IMR-90 (cell line): ENCODE measurements at places on chromosomes 1 and 21.

- DNase-seq = peak; percentile 81
These were observed 10.7 kb upstream of the SDC3 start for GRCh38 chr1:30919025-30919881.

- DNase-seq = no peak
These were observed 8.2 kb upstream of the FHAD1 start for GRCh38 chr1:15238789-15239188.

- DNase-seq = no peak
These were observed 132.3 kb downstream of the ZZZ3 start for GRCh38 chr1:77550135-77550534.

DNA sequence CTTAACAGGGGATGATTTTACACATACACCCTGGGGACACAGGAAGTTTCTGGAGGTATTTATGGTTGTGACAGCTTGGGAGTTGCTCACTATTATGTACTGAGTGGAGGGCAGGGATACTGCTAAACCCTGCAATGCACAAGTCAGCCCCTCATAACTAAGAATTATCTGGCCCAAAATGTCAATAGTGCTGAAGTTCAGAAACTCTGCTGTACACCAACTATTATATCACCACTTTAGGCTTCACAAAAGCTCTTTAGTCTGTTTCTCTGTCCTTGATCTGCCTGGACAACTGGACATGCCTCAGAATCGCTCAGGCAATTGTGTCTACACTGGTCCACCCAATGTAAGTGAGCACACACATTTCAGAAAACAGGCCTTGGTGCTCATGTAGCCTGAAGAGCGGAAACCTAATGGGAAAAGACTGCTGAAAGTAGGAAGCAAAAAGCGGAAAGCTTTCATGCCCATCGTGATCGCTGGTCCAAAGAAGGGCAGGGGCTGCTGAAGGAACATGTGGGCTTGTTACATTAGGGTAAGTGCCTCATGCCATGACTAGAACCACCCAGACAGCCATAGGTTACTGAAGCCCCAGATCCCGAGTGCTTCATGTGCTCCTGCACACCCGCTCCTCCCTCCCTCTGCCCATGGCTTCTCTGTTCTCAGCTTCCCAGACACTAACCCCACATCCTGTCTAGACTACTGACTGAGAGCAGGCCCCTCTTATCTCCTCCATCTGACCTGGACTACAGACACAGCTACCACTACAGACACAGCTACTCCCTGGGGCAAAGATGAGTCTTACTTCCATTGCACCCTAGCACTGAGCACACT is 73.5 kb downstream of the LRIG2 start:
- peak; percentile 11 for DNase-seq

- no peak for DNase-seq
These were observed 53.3 kb downstream of the TAS1R2 start for GRCh38 chr1:18805925-18806849.

- peak; percentile 76 for DNase-seq
These were observed 6.0 kb upstream of the PITHD1 start for GRCh38 chr1:23772049-23772853.

- DNase-seq = no peak
These were observed 27.4 kb downstream of the AGL start for GRCh38 chr1:99877568-99877967.

GRCh38 chr1:4718071-4718470 is 63.7 kb downstream of the AJAP1 start:
- DNase-seq = no peak

DNA sequence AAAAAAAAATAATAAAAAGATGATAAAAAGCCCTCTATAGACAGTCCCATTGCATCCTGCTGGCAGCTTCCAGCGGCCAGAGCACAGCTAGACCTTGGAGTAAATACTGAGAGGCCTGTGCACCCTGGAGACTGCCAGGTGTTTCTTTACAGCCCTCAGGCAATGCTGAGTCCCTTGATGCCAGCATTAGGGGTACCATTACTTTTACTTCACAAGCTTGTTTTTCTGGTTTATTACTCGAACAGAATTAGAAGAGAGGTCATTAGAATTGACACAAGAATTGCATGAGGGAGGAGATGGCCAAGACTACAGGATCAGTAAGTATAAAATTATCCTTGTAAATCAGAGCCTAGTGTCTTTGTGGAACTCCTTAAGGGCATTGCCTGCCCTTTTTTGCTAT is 43.6 kb downstream of the AKNAD1 start:
- no peak for DNase-seq

- no peak for DNase-seq
These were observed 276.0 kb downstream of the TM2D1 start for GRCh38 chr1:61448914-61449313.
